ENCODE measurements at places on chromosomes 1 and 21. TPM values are rescaled to one million over a fixed set of nuclear protein-coding genes. Genes with fewer than 3 reads are reported as not detected.

GRCh38 chr1:221575605-221576004, 166.3 kb downstream of the DUSP10 start:
- DNase-seq = no peak

DNA sequence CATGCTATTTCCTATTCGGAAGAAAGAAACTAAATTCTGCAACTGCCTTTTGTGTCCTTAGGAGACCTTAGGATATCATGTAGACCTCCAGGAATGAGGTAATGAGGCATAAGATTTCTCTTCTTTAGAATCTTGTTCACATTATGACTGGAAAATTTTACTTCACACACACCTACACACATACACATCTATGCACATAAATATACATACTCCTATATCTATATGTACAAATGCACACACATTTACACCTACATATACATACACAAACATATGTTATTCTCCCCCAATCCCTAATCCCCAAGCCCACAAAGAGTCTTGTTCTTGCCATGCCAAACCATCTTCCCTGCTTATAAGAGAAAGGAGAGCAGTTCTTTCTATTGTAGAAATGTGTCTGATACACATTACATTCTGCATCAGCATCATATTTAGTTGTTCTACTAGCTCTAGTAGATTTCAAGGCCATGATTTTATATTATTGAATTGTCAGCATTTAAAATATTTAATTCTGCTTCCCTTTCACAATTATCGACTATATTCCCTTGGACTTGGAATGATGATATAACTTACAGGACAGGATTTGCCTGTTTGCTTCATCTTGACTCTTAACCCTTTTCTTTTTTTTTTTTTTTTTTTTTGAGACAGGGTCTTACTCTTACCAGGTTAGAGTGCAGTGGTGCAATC, 35.4 kb upstream of the PDC start:
- DNase-seq = no peak

DNA sequence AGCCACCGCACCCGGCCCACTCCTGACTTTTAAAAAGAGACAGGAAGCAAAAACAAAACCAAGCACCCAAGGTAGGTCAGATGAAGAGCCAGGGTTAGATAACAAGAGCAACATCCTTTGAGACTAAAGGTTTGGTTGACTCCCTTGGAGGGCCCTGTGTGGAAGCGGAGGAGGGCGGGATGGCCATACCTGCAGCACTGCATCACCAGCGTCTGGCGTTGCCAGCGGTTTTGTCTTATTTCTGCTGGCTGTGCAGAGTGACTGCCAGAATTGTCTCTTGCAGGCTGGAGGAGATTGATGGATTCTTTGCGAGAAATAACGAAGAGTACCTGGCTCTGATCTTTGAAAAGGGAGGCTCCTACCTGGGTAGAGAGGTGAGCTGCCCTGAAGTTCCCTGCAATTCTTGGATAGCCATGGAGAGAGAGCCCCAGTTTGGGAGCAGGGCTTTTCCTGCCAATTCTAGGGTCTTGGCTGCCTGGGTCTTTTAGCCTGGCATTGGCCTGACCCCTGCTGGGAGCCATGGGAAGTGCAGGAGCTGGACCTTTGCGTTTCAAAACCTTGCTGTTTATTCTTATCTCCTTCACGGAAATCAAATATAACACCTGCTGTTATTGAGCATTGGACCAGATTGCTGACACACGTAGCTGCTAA, 24.0 kb downstream of the QSOX1 start:
- DNase-seq = peak; percentile 83

GRCh38 chr1:150615346-150616201, 13.8 kb downstream of the ENSA start:
- DNase-seq = no peak

- DNase-seq = no peak
Measured at GRCh38 chr1:46587069-46587468, 17.0 kb downstream of the MKNK1 start.

GRCh38 chr1:26824731-26825130, 1.8 kb upstream of the ZDHHC18 start:
- DNase-seq = no peak

DNA sequence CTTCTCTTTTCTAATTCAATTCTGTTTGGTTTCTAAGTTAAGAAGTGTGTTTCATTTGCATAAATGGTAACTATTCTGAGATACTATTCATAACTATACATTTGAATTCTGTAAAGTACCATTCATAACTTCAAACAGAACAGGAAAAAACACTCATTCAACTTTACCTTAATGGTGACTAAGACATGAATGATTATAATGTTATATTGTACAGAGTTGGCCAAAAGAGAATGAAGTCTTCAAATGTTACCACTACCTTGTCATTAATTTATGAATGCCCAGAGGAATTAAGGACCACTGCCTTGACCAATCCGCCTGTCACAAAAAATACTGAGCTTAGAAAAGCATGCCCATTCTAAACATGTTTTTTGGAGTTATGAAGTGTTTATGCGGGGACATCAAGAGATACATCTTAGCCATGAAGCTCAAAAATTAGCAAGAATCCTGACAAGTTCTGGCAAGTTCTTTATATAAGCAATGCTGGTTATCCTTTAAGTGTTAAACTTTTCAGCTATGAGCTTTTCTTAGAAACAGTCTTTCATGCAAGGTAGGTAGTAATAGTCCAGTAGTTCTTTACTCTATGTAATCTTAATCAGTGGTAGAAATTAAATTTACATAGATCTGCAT, 7.9 kb downstream of the WASF2 start:
- no peak for DNase-seq

DNA sequence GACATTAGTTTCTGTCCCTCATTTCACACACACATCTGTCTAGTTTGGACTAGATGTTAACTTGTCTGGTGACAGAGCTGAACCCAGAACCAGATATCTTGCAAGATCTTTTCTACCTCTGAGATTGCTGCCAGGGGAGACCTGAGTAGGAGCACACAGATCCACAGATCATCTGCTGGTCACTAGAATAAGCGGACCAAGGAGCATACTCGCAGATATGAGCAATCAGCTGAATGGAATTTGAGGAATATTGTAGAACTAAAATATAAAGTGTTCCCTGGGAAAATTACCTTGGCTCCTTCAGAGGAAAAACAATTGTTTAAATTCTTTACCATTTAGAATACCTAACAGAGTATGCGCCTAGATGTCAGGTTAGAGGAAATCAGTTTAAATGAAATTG, 90.7 kb downstream of the TNFSF18 start:
- DNase-seq = no peak

- DNase-seq = peak; percentile 54
Measured at GRCh38 chr1:17759114-17759513, 4.0 kb downstream of the ACTL8 start.

GRCh38 chr1:23574265-23574754, 15.0 kb upstream of the ID3 start:
- no peak for DNase-seq

DNA sequence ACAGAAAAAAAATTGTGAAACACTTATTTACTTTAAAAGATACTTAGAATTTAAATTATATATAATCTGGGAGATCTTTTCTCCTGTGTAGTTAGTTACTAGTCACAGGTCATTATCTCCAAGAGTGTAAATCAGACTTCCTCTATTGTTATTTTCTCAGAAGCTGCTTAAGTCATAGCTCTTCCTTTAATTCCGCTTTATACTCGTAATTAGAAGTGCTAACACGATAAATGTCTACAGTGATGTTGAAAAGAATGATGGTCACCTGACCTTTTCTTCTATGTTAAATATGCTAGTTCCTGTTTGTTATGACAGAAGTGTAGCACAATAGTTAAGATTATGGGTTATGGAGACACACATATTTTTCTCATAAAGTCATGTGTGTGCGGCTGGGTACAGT, 123.6 kb downstream of the TGFB2 start:
- no peak for DNase-seq

DNA sequence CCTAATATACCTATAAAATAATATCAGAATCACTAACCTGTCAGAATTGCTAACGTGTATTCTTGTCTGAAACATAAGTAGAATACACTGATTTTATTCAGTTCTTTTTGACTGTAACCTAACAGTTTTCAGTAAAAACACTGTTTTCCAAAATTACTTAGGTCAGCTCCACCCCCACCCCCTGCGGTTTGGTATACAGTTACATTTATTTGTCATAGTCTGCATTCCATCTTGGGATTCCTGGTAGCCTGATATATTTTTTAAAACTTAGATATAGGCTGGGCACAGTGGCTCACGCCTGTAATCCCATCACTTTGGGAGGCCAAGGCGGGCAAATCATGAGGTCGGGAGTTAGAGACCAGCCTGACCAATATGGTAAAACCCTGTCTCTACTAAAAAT, 19.8 kb upstream of the ABCD3 start:
- DNase-seq = no peak

GRCh38 chr1:177566495-177566894, 395.7 kb downstream of the BRINP2 start:
- no peak for DNase-seq

- no peak for DNase-seq
Measured at GRCh38 chr1:82879701-82880305, 1079.1 kb downstream of the ADGRL2 start.

S1PR1 gene
- total RNA-seq = 3.2 TPM

NBPF10 gene
- 0.63 TPM for total RNA-seq

RSPH1 gene
- total RNA-seq = 0.30 TPM

F5 gene
- 0.21 TPM for total RNA-seq

ADGRL4 gene
- 1.4 TPM for total RNA-seq

NR5A2 gene
- 22.3 TPM for total RNA-seq

LDLRAD1 gene
- total RNA-seq = 0.09 TPM

CITED4 gene
- 22.3 TPM for total RNA-seq

All from WTC11 (cell line).